ENCODE measurements at places on chromosomes 6 and 20.

DNA sequence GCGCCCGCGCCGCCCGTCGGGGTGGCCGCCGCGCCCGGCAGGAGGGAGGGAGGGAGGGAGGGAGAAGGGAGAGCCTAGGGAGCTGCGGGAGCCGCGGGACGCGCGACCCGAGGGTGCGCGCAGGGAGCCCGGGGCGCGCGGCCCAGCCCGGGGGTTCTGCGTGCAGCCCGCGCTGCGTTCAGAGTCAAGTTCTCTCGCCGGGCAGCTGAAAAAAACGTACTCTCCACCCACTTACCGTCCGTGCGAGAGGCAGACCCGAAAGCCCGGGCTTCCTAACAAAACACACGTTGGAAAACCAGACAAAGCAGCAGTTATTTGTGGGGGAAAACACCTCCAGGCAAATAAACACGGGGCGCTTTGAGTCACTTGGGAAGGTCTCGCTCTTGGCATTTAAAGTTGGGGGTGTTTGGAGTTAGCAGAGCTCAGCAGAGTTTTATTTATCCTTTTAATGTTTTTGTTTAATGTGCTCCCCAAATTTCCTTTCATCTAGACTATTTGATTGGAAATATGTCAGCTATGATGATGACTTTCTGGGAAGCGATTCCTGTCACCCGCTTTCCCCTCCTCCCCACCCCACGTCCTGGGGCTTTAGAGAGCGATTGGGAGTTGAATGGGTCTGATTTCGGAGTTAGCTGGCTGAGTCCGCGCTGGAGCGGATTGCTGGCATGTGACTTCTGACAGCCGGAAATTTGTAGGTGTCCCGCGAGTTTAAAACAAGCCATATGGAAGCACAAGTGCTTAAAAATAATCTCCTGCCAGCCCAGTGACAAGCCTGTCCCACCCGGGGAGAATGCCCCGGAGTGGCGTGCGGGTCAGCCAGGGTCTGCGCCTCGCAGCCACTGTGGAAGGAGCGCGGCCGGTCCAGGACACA is 1.1 kb downstream of the ESR1 start:
- DNase-seq: peak; percentile 62

DNA sequence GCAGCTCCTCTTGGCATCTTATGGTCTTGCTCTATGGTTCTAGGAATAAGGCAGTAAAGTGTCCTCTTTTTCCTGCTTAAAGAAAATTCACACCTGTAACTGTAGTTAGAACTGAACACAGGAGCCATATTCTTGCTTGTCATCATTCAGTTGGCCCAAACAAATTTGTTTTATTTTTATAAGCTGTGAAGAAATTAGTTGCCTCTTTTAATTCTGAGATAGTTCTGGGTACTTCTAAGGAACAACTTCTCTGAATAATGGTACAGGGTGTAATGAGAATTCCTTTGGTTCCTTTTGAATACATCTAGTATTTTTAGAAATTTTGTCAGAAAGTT is 1.4 kb downstream of the MAP3K4 start:
- no peak for DNase-seq

GRCh38 chr6:104130343-104130742 is 729.4 kb downstream of the HACE1 start:
- DNase-seq: no peak

GRCh38 chr20:1002682-1003561 is 811 bp upstream of the RSPO4 start:
- peak; percentile 56 for DNase-seq

DNA sequence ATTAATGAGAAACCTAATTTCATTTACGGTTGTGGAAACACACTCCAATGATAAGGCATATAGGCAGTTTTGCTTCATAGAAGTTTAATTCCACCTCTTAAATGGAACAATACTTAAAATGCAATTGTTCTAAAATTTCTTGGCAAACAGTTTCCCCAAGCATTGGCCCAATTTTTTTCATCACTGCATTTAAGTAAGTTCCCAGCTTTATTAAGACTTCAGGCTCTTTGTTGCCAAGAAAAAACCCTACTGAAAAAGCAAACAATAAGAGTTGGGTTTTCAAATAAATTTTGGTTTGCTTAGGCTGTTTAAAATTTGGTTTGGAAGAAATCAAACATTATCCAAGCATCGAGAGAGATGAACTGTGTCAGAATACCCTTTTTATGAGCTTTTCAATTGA is 690.9 kb upstream of the NRSN1 start:
- DNase-seq: no peak

DNA sequence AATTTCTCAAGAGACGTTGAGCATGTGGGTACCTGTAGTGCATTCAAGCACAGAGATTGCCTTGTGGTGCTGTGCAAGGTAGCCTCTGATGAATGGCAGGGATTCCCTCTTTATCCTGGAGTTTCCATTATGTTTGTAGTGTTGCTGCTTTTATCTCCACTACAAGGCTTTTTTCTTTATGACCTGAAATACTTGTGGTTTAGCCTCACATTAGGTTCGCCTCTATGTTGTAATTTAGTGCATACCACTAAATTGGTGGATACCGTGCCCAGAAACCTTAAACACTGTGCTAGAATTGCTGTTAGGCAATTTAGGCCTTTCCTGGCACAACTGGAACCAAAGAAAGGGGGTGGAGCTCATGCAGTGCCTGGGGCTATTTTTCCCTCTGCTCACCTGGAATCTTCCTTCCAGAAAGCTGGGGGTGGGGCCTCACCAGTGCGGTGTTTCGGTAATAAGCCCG is 76.8 kb downstream of the NCOA7 start:
- DNase-seq: no peak

GRCh38 chr6:9515633-9516606 is 899.0 kb downstream of the TFAP2A start:
- peak; percentile 10 for DNase-seq

GRCh38 chr6:159043251-159043650 is 1.5 kb downstream of the TAGAP start:
- no peak for DNase-seq

- no peak for DNase-seq
Observed at GRCh38 chr20:44054118-44054517, 132.9 kb downstream of the JPH2 start.

DNA sequence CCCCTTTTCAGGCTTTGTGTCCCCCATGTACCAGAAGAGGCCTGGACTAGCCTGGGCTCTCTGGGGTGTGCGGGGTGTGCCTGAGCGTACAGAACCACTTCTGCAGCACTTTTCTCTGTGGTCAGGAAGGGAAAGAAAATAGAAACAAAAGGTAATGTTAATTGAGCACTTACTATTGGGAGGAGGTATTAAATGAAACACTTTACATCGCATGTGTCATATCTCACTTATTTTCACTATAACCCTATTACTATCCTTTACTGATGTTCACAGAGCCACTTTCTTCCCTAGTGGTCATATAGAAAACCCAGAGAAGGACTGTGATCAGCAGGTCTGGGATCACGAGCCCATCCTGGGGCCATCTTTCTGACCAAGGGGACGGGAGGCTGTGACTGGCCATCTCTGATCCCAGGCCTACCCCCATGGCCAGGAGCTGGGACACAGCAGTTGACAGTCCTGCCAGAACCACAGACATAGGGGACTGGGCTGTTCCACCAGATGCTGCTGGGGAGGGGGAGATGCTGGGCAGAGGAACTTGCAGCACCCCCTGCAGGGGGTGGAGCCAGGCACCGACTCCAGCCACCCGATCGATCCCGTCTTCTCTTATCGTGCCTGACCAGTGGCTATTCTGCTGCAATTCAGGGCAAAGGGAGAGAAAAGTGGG is 107.6 kb downstream of the VEGFA start:
- no peak for DNase-seq

DNA sequence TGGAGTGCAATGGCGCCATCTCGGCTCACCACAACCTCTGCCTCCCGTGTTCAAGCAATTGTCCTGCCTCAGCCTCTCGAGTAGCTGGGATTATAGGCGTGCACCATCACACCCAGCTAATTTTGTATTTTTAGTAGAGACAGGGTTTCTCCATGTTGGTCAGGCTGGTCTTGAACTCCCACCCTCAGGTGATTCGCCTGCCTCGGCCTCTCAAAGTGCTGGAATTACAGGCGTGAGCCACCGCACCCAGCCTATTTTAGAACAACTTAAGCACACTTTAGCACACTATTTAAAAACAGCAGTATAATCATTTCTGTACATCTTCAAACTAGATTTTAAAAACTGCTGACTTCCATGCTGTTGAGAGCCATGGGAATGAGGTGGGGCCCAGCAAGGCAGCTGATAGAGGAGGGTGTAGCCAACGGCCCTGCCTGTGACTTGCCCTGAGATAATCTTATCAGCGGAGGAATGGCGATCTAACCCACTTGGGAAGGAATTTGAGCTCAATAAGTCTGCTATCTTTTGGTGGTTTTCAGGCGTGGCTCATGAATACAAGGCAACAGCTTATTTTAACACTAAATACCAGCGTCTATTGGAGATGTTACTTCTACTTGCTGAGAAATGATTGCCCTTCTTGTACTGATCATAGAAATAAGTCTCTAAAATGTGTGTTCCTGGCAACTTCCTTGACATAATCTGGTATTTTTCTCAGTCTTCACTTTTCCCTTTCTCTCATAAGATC is 12.1 kb downstream of the ZDHHC14 start:
- no peak for DNase-seq

GRCh38 chr20:55437798-55438415 is 567.4 kb downstream of the CBLN4 start:
- DNase-seq: no peak

DNA sequence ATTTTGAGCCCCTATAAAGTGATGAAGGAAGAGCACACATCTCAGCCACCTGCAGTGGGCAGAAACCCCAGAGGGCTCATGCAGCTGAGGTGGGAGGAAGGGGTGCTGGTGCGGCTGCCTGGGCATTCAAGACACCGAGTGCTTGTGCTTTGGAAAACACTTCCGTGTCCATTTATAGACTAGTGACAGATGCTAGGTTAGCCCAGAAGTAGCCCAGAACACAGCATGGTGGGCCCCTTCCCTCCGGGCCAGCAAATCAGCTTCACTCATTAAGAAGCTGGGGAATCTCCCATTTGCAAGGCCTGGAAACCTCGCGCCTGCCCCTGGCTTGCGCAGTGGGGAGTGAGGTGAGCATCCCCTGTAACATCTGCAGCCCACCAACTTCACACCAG is 12.9 kb downstream of the BEND3 start:
- DNase-seq: no peak

GRCh38 chr6:148883270-148883669 is 136.4 kb downstream of the UST start:
- no peak for DNase-seq

GRCh38 chr6:5645328-5646290 is 361.1 kb downstream of the NRN1 start:
- no peak for DNase-seq

DNA sequence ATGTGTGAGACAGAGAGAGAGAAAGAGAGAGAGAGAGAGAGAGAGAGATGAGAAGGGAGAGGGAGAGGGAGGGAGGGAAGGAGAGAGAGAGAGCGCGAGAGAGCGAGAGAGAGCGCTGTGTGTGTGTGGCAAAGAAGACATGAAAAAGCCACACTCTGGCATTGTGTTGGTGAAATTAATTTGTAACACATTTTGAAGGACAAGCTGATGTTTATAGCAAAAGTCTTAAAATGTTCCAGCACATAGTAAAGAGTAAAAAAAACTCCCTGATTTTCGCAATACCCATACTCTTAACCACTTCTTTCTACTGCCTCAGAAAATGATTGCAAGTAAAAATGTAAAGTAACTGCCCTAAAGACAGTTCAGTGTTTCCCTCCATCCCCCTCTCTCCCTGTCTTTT is 56.7 kb downstream of the SLC22A1 start:
- no peak for DNase-seq

- DNase-seq: no peak
Observed at GRCh38 chr6:6008089-6008647, 1.4 kb upstream of the NRN1 start.

DNA sequence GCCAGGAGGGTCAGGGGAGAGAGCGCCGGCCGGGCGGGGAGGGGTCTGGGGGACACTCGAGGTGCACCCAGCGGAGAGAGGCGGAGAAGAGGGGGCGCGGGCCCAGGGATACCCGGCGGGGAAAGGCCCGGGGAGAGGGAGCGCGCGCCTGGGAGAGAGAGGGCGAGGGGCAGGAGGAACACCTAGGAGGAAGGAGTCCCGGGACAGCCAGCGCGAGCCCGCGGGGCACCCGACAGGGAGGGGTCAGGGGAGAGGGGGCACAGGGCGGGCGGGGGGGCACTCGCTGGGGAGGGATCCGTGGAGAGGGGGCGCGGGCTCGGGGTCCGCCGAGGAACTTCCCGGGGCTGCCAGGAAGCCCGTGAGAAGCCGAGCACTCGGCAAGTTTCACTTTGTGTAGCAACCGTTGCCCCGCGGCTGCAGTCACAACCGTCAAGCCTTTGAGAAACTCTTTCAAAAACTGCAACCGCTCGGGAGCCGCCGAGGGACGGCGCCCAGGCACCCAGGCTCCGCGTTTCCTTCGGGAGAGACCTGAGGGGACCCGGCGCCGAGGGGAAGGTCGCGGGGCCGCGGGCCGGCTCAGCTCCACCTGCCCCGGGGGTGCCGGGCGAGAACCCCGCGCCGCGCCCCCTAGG is 471 bp downstream of the EZR start:
- peak; percentile 68 for DNase-seq

DNA sequence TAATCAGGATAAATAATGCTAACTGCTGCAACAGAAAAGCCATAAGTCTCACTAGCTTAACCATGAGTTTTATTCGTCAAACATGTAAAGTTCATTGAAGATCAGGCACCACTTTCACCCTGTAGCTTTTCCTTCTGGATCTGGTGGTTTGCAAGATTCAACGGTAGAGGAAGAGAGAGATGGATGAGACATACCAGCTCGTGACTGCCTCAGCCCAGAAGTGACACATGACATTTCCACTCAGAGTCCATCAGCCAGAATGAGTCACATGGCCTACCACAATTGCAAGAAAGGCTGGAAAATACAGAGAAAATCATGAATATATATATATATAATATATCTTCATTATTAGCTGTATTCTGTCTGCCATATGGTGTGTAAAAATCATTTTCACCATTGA is 29.0 kb downstream of the SPTLC3 start:
- no peak for DNase-seq

- no peak for DNase-seq
Observed at GRCh38 chr6:63941747-63942470, 306.3 kb downstream of the PHF3 start.

DNA sequence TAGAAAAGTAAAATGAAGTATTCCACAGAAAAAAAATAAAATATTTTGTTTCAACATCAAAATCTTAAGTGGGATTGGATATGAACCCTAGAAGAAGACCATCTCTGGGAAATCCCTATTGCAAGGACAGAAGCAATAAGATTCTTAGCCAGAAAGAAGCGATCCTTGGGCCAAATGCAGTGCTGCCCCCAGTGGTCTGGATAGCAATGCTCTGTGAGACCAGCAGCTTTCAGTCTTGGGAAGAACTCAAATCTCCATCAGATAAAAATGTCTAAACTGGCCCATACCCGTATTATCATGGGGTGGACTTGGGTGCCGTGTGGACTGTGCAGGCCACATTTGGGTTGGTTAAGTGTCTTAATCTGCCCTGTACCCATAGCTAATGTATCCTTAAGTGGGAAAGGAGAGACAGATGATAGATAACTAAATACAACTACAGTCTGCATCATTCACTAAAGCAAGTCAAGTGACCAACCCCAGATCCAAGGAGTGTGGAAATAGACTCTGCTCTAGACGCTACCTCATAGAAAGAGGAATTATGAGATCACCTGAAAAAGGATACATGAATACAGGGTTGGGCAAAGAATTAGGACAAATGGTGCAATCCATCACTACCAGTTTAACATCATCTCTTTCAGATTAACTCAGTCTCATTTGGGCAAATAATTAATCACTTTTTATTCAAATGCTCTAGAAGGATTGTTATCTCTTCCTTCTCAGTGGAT is 38.9 kb upstream of the SNAP25 start:
- DNase-seq: no peak

GRCh38 chr6:44453146-44453545 is 65.6 kb downstream of the CDC5L start:
- no peak for DNase-seq

- no peak for DNase-seq
Observed at GRCh38 chr6:146865756-146866379, 267.1 kb downstream of the ADGB start.

GRCh38 chr6:107267006-107267405 is 151.7 kb upstream of the BEND3 start:
- no peak for DNase-seq

All from right kidney (tissue), 9 donors.